ENCODE measurements at places on chromosomes 5 and 9. TPM values are rescaled to one million over a fixed set of nuclear protein-coding genes. Genes with fewer than 3 reads are reported as not detected.

GRCh38 chr5:14373685-14374084, 207.9 kb upstream of the OTULINL start:
- no peak for DNase-seq
- peaks cover 32% of the 10 kb centered on the region for H3K36me3 ChIP-seq
- H3K27me3 ChIP-seq = no peaks in the 10 kb centered on the region
- H3K27ac ChIP-seq = peak overlapping the region; percentile 23
- no peaks in the 10 kb centered on the region for H3K4me1 ChIP-seq
- H3K4me3 ChIP-seq = no peak overlapping the region

- H3K27me3 ChIP-seq = peaks cover 13% of the 10 kb centered on the region
- no peak overlapping the region for H3K4me3 ChIP-seq
- no peaks in the 10 kb centered on the region for H3K4me1 ChIP-seq
- DNase-seq = no peak
Observed at GRCh38 chr9:95355500-95355899, 38.0 kb upstream of the FANCC start.

- H3K27me3 ChIP-seq = peaks cover 9% of the 10 kb centered on the region
- H3K4me3 ChIP-seq = no peak overlapping the region
- H3K36me3 ChIP-seq = no peaks in the 10 kb centered on the region
- H3K27ac ChIP-seq = no peak overlapping the region
Observed at GRCh38 chr5:153584960-153585359, 94.5 kb downstream of the GRIA1 start.

CYFIP2 gene
- 88.5 TPM for total RNA-seq
